ENCODE measurements at places on chromosomes 16 and 17.

- DNase-seq = no peak
These were observed 110.8 kb upstream of the GSE1 start for GRCh38 chr16:85502357-85502756.

- DNase-seq = no peak
These were observed 18.5 kb downstream of the NGFR start for GRCh38 chr17:49513641-49514040.

GRCh38 chr16:2288726-2289125, 20.8 kb upstream of the RNPS1 start:
- DNase-seq = no peak

DNA sequence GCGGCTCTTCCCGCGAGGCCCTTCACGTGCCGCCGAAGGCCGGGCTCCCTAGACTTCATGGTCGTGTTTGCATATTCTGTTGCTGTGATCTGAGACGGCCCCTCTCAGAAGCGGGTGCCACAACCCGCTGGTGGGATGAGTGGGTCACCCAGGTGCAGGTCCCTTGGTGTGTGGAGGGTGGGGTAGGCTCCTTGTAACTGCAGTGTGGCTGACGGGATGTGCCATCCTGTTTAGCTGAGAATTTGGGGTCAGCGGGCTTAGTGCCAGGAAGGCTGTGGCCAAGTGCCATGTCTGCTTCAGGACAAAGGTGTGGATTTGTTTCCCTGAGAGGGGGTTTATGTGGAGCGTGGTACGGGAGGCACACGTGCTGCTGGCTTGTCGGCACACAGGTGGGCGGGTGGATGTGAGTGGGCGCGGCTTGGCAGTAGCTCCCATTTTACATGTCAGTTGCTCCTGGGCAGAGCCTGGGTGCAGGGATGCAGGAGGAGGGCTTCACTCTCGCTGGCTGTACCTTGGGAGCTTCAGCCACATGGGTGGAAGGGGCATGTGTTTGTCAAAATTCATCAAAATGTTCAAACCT, 9.2 kb upstream of the WFIKKN1 start:
- peak; percentile 17 for DNase-seq

GRCh38 chr16:24610416-24610755, 71.0 kb downstream of the RBBP6 start:
- no peak for DNase-seq
